ENCODE measurements at places on chromosomes 3 and 15.
A peak's percentile ranks its signal among the peaks of the same experiment; 100 is the strongest.

DNA sequence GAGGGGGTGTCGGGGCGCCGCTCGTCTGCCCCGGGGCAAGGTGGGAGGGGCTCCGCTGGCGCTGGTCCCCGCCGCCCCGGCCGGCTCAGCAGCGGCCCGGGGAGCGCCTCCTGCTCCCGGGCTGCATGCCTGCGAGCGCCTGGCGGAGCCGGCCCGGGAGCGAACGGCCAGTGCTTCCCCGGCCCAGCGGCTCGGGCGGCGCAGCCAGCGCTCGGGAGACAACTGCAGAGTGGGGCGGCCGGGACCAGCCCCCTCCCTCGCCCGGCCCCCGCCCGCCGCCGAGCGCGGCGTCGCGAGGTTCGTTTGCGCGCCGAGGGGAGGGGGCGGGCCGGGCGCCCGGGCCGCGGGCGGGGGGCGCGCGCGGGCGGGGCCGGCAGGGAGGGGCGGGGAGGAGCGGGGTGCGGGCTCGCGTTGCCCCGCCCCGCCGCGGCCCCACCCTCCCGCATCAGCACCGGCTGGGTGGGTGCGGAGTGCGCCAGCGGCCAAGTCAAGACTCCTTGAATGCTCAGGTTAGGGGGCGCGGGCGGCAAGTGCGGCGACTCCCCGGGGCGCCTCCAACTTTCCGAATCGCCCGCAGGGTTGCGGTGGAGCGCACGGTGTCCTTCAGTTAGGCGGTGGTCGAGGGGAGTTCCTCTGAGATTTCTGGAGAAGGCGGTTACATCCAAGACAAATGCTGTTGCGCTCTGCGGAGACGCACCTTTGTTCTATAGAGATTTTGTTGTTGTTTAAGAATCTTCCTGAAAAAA is at the start of gene RGMA:
TSS of gene RGMA (minus strand) at position 231 of the 746 bp plus-strand sequence. CDS start 279 bp downstream, outside the sequence.
- peak; percentile 35 for DNase-seq

- no peak for DNase-seq
These were observed 100.2 kb upstream of the PRR23E start for GRCh38 chr3:127092776-127093175.

GRCh38 chr3:133540896-133541674 is 32.4 kb upstream of the CDV3 start:
- no peak for DNase-seq

GRCh38 chr3:66488492-66488891 is 12.3 kb downstream of the LRIG1 start:
- no peak for DNase-seq

GRCh38 chr3:155553780-155554179 is 191.1 kb downstream of the PLCH1 start:
- no peak for DNase-seq

DNA sequence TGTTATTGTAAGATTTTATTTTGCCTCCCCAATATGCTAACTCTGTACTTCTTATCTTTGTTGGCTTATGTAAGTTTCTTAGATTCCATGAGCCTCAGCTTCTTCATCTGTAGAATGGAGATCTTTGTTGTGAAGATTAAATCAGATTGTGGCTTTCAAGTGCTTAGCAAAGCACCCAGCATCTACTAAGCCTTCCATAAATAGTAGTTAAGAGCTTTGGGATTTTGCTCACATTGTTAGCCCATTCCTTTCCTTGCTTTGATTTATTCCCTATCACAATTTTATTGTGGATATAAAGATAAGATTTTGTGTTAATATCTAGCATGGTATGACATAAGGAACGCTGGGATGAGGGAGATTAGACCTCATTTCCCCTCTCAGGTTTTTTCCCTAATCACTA is 501.4 kb downstream of the PYDC2 start:
- DNase-seq: no peak

DNA sequence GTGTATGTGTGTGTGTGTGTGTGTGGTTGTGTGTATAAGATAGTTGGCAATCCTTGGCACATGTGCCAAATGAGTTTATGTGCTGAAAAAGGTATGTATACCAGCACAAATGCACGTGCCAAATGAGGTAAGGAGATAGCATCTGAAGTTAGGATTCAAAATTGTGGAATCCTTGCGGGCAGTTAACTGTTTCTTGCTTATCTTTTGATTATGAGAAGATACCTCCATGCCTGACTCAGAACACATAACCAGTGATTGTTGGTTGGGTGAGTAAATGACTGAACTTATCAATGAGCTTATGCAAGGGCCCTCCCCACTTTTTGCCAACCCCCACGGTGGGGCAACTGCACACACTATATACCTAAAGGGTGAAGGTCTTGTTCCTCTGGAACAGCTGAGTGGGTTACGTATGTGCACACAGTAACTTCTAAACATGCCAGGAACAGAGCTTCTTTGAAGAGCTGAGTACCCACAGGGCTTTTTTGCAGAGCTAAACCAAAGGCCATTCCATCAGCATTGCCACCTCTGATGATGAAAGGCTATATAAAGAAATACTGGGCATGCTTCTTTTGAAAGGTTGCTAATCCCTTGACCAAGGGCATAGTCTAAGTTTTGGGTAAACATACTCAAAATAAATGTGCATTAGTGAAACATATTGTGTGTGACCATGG is 60.1 kb downstream of the MEIS2 start:
- no peak for DNase-seq

DNA sequence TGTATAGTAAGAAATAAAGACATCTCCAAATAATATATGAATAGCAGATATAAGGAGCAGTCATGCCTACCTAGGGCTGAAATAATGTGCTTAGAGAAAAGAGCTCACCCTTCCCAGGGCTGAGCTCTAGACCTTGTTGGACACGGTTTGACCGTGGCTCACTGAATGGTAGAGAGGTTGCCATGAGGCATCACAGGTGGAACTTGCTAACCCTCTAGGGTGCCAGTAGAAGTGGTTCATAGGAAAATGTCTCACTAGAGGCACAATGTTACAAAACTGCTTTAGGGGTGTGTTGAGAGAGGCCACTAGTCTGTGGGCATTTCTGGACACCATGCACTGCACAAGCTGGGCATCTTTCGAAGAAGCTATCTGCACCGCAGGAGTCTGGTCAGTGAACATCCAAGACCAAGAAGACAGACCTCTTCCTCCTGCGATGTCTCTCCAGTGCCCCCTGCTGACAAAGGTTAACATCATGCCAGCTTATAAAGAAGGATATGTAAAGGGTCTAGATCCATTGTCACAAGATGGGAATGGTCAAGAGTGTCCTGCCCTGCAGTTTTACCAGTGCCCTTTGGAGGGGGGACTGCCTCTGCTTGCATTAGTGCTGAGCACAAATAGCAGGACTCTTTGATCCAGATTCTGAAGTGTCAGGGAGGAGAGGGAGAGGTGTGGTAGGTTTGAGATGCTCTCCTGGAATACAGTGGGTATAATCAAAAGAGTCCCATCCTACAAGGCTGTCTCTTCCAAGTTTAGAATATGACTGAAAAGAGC is 266.8 kb downstream of the ZNF385D start:
- DNase-seq: peak; percentile 20

DNA sequence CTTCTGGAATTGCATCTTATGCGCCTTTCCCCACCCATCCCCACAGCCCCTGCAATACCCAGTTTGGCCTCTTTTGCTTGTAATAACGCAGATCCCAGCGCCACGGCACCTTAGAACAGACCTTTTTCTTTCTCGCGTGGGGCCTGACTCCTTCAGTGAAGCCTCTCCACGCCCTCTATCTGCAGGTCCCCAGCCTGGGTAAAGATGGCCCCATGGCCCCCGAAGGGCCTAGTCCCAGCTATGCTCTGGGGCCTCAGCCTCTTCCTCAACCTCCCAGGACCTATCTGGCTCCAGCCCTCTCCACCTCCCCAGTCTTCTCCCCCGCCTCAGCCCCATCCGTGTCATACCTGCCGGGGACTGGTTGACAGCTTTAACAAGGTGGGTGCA is 594 bp downstream of the CRELD1 start:
- DNase-seq: no peak

DNA sequence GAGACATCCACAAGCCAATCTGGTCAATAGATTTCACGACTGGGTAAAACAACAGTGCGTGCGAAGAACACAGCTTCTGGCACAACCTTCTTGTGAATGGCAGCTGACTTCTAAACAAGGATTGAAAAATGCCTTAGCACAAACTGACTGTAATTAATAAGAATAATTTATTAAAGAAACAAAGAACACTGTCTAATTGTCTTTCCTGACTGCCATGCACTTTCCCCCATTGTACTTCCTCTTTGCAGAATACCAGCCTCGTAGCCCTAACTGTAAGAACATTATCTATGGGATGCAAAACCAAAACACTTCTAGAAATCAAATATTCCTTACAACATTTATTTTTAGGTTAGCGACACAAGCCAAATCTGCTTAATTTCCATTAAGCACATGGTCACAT is 6.5 kb downstream of the FOXP1 start:
- DNase-seq: no peak

- no peak for DNase-seq
These were observed 347.0 kb downstream of the PTPRG start for GRCh38 chr3:61908382-61908781.

DNA sequence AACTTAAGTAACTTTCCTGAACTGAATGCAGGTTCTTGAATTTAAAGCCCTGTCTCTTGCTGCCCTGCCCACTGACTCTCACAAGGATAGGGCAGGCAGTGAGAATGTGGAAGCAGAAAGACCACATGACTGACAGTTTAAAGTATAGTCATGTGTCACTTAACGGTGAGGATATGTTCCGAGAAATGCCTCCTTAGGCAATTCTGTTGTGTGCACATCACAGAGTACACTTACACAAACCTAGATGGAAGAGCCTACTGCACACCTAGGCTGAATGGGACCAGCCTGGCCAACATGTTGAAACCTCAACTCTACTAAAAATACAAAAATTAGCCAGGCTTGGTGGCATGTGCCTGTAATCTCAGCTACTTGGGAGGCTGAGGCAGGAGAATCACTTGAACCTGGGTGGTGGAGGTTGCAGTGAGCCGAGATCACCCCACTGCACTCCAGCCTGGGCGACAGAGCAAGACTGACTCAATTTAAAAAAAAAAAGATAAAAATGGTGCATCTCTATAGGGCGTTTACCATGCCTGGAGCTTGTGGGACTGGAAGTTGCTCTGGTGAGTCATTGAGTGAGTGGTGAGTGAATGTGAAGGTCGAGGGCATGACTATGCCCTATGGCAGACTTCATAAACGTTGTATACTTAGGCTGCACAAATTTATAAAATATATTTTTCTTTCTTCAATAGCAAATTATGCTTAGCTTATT is 18.9 kb upstream of the COPG1 start:
- DNase-seq: peak; percentile 37

GRCh38 chr3:114223143-114223542 is 14.2 kb downstream of the ZNF80 start:
- DNase-seq: no peak

DNA sequence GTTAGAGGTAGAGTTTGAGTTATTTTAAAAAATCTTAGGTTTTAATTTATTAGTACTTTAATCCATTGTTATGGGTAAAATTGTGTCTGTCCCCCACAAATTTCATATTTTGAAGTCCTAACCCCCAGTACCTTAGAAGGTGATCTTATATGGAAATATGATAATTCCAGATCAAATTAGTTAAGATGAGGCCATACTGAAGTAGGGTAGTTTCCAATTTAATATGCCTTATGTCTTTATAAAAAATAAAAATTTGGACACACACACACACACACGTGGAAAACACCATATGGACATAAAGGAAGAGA is 18.6 kb upstream of the ADGRG7 start:
- DNase-seq: no peak

GRCh38 chr15:101127506-101128076 is 124.3 kb downstream of the CHSY1 start:
- peak; percentile 70 for DNase-seq

DNA sequence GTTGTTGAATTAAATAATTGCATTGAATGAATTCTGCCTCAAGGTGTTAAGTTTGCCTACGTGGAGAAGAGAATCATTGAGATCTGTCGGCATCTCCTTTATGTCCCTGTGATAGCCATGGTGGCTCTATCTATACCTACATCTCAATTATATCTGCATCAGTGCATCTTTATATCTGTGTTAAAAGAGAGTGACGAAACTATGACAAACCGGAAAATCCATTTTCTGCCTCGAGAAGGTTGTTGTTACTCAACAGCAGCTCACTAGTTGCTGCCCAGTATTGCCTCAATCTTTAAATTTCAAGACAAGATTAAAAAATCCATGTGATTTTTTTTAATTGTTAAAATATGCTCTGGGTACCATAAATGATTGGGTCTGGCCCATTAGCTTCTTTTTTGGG is 58.7 kb downstream of the GUCA1C start:
- DNase-seq: no peak

- no peak for DNase-seq
These were observed 514.5 kb upstream of the DPPA4 start for GRCh38 chr3:109851854-109852253.

- DNase-seq: no peak
These were observed 61.4 kb upstream of the C15orf39 start for GRCh38 chr15:75140080-75140879.

GRCh38 chr15:45251888-45252287 is at the start of gene SLC28A2:
SLC28A2 (plus strand) TSS chr15:45252234; CDS start chr15:45253216, 982 bp downstream.
- no peak for DNase-seq

GRCh38 chr3:157061265-157061664 is 98.7 kb downstream of the CCNL1 start:
- DNase-seq: no peak

DNA sequence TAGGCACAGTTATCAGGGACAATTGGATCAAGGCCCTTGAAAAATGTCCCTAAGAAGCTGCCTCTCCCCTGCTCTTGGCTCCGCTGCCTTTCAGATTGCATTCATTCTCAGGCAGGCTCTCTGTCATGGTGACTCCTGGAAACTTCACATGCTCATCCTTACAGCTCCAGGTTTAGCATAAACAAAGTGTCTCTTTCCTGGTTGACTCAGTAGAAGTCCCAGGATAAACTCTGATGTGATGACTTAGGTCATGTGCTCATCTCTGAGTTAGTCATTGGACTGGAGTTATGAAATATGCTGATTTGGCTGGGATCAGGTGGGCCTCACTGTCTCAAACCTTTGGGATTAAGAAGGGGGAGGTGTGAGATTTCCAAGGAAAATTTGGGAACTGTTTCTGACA is 243.8 kb downstream of the ZNF621 start:
- no peak for DNase-seq

- DNase-seq: peak; percentile 24
These were observed 1.0 kb downstream of the SHOX2 start for GRCh38 chr3:158105119-158105709.
